ENCODE measurements at places on chromosomes 16 and 17.

- no peak for DNase-seq
These were observed 75.9 kb downstream of the USP22 start for GRCh38 chr17:20966870-20967269.

DNA sequence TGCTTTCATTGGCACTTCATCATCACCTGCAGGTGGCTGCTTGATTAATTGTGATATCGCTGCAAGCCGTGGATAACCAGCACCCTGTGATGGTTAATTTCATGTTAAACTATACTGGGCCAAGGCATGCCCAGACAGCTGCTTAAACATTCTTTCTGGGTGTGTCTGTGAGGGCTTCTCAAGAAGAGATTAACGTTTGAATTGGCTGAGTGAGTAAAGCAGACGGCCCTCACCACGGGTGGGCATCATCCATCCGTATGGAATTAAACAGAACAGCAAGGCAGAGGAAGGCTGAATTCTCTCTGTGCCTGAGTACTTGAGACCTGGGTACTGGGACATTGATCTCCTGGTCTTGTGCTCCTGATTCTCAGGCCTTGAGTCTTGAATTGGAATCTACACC lies 7.1 kb upstream of the ZNF213 start:
- DNase-seq: no peak

GRCh38 chr17:69597898-69598692 lies 183.6 kb downstream of the MAP2K6 start:
- no peak for DNase-seq

GRCh38 chr17:8466873-8467272 lies 31.2 kb downstream of the NDEL1 start:
- no peak for DNase-seq

DNA sequence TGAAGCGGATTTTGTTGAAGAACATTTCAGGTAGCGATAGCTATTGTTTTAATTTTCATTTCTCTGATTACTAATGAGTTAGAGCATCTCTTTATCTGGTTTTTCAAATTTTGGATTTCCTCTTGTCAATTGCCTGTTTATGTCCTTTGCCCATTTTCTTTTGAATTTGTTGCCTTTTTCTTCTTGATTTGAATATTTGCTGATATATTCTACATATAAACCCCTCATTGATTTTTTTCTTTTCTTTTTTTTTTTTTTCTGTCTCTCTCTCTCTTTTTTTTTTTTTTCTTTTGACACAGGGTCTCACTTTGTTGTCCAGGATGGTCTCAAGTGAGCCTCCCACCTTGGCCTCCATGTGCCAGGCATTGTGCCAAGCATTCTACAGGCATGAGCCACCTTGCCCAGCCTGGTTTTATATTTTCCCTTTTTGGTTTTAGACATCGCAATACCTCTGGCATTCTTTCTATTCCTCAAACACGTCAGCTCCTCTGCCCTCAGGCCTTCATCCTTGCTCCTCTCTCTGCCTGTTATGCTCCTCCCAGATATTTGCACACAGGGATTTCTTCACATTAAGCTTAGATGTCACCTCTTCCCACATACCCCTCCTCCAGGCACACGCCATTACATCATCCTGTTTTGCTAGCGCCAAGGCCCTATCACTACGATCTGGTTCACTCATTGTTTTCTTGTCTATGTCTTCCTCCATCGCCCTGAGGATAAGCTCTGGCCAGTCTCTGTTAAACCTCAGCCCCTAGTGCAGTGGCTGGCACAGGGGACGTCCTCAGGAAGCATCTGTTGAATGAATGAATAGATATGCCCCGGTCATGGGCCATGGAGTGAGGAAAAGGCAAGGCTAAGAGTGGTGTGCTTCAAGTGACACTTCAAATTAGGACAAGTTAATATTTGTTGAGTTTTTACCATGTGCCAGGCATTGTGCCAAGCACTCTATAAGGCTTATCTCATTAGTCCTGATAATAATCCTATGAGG lies 8.6 kb downstream of the SARM1 start:
- DNase-seq: peak; percentile 40

All from NCI-H460 (cell line).